Prostate gland (tissue), 2 donors: ENCODE measurements at places on chromosomes 5 and 9. TPM values are rescaled to one million over a fixed set of nuclear protein-coding genes. Genes with fewer than 3 reads are reported as not detected.
A peak's percentile ranks its signal among the peaks of the same experiment; 100 is the strongest.

SPINK7 gene
- total RNA-seq: not detected

DNA sequence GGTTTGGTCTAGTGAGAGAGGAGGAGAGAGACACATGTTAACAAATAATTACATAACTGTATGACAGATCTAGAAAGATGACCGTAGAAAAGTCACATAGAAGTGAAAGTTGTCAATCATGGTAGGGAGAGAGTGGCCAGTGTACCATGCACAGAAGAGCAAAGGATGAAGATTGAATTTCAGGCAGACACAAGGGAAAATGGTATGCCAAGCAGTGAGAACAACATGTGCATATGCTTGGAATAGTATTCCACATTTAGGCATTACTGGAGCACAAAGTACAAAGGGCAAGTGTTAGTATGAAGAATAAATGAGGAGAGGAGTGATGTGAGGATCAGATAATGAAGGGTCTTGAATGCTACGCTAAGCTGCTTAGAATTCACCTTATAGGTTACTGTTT is 20.3 kb downstream of the GRIN3A start:
- no peak for DNase-seq
- no peak overlapping the region for H3K27ac ChIP-seq
- H3K4me3 ChIP-seq: no peak overlapping the region
- no peaks in the 10 kb centered on the region for H3K27me3 ChIP-seq

DNA sequence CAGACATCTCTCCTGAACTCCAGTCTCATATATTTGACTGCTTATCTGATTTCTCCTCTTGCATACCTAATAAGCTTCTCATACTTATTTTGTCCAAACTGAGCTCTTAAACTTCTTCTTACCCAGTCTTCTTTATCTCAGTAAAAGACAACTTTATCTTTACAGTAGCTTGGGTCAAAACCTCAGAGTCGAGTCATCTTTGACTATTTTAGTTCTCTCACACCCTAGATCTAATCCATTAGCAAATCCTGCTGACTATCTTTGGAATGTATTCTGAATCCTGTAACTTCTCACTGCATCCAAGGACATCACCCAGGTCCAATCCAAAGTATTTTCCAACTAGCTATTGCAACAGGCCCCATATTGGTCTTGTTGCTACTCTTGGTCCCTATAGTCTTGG is 11.8 kb upstream of the JAK2 start:
- no peaks in the 10 kb centered on the region for H3K27me3 ChIP-seq
- no peak for DNase-seq
- H3K4me3 ChIP-seq: no peak overlapping the region
- no peak overlapping the region for H3K27ac ChIP-seq
- no peaks in the 10 kb centered on the region for H3K4me1 ChIP-seq
- no peaks in the 10 kb centered on the region for H3K36me3 ChIP-seq

KCNMB1 gene
- total RNA-seq: 9.1 TPM

DNA sequence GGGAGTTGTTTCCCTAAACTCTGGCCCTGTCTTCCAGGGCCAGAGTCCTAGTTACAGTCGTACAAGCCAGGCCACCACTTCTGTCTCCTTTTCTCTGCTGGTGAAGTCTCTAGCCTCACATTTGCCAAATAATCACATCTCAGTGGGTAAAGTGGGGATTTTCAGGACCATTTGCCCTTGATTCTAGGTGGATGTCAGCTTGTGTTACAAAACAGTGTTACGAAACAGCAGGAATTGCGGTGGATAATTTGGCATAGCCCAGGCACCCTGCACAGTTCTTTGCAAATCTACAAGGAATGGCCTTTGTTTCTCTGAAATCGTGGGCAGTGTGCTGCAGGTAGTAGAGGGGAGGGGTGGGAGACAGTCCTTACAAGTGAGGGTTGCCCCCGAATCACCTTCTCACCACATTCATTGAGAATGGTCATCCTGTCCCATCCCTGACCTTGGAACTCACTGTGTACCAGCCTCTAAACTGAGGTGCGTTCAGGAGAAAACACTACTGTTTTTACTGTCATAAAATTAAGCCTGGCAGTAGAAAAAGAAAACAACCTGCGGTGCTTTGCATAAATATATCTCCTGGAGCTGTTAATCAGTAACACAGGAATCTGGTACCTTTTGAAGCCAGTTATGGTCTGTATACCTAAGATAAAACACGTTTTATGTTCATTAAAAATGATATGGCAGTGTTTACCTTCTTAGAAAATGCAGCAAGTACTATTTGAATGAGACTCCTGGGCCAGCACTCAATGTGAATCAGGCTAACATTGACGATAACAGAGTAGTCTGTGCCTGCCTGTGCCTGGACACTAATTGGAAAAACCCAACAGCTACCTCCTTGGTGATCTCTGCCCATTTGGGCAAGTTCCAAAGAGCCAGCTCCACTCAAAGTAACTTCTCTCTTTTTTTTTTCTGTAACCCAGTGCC is 44.3 kb downstream of the CYSTM1 start:
- H3K36me3 ChIP-seq: no peaks in the 10 kb centered on the region
- H3K27me3 ChIP-seq: no peaks in the 10 kb centered on the region
- H3K4me3 ChIP-seq: no peak overlapping the region
- no peaks in the 10 kb centered on the region for H3K4me1 ChIP-seq

ANGPTL2 gene
- 43.2 TPM for total RNA-seq

GRCh38 chr5:163877865-163878264 is 372.4 kb downstream of the MAT2B start:
- no peaks in the 10 kb centered on the region for H3K4me1 ChIP-seq
- no peak overlapping the region for H3K27ac ChIP-seq
- no peaks in the 10 kb centered on the region for H3K36me3 ChIP-seq
- no peaks in the 10 kb centered on the region for H3K27me3 ChIP-seq

- H3K4me1 ChIP-seq: peaks cover 6% of the 10 kb centered on the region
- DNase-seq: no peak
- no peaks in the 10 kb centered on the region for H3K36me3 ChIP-seq
- no peak overlapping the region for H3K27ac ChIP-seq
- no peaks in the 10 kb centered on the region for H3K27me3 ChIP-seq
Observed at GRCh38 chr9:89755821-89756220, 151.0 kb downstream of the GADD45G start.

- H3K4me1 ChIP-seq: no peaks in the 10 kb centered on the region
- no peak within 1 kb of the TSS for H3K27ac ChIP-seq
- no peak for DNase-seq
- peak within 1 kb of the TSS; percentile 55 for H3K4me3 ChIP-seq
Observed at GRCh38 chr5:176609724-176610434, at the start of gene GPRIN1. Gene GPRIN1, minus strand, starts transcription at chr5:176610156. Its CDS starts 10,322 bp downstream, at chr5:176599834.

DNA sequence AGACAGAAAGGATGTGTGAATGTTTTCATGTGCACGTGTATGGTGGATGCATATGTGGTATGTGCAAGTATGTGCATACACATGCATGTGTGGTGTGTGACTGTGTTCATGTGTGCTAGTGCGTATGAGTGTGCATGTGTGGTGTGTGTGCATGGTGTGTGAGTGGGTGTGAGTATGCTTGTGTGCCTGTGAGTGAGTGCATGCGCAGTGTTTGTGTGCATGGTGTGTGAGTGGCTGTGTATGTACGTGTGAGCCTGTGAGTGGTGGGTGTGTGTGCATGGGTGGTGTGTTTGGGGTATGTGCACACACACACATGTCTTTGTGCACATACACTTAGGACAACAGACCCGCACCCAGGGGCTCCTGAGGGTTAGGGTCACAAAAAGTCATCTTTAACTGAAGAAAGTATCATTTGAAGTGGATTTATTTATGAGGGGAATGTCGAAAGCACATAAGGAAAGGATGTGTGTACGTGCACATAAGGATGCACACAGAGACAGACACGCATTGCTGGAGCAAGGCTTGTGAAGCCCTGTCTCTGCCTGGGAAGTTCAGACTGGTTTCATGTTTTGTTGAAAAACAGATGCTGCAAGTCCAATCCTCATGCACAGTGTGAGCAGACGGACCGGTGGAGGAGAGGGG is 237.0 kb downstream of the SYK start:
- no peak overlapping the region for H3K4me3 ChIP-seq
- no peaks in the 10 kb centered on the region for H3K27me3 ChIP-seq
- no peaks in the 10 kb centered on the region for H3K4me1 ChIP-seq
- no peaks in the 10 kb centered on the region for H3K36me3 ChIP-seq
- no peak for DNase-seq

GRCh38 chr5:144088206-144089064 is 82.0 kb downstream of the YIPF5 start:
- H3K36me3 ChIP-seq: no peaks in the 10 kb centered on the region
- H3K4me1 ChIP-seq: no peaks in the 10 kb centered on the region
- H3K4me3 ChIP-seq: no peak overlapping the region
- no peaks in the 10 kb centered on the region for H3K27me3 ChIP-seq

DNA sequence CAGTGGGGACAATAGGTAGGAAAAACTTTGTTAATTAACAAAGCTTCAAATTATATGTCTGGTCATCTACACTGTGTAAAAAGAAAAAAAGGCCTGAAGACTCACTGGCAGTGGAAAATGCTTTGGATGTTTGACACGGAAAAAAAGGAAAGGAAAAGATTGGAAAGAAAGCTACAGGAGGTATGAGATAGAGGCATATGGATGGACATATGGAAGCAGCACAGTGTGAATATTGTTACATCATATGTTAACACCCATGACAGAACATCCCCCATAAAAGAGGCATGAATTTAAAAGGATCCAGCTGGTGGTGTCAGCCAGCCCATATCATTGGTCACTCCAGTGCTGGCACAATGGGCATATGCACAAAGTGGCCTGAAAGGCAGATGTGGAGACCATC is 19.0 kb upstream of the ADAMTS19 start:
- H3K27me3 ChIP-seq: no peaks in the 10 kb centered on the region
- H3K36me3 ChIP-seq: no peaks in the 10 kb centered on the region
- H3K4me3 ChIP-seq: no peak overlapping the region
- DNase-seq: no peak
- H3K27ac ChIP-seq: no peak overlapping the region

GRCh38 chr5:122102825-122103224 is 24.8 kb upstream of the LOX start:
- no peaks in the 10 kb centered on the region for H3K36me3 ChIP-seq
- no peak overlapping the region for H3K27ac ChIP-seq
- H3K27me3 ChIP-seq: no peaks in the 10 kb centered on the region

SCGB3A1 gene
- 32.2 TPM for total RNA-seq

- H3K27me3 ChIP-seq: no peaks in the 10 kb centered on the region
- no peak overlapping the region for H3K27ac ChIP-seq
- H3K4me3 ChIP-seq: no peak overlapping the region
- no peaks in the 10 kb centered on the region for H3K36me3 ChIP-seq
- no peaks in the 10 kb centered on the region for H3K4me1 ChIP-seq
Observed at GRCh38 chr5:173294673-173295320, 33.4 kb downstream of the STC2 start.

DNA sequence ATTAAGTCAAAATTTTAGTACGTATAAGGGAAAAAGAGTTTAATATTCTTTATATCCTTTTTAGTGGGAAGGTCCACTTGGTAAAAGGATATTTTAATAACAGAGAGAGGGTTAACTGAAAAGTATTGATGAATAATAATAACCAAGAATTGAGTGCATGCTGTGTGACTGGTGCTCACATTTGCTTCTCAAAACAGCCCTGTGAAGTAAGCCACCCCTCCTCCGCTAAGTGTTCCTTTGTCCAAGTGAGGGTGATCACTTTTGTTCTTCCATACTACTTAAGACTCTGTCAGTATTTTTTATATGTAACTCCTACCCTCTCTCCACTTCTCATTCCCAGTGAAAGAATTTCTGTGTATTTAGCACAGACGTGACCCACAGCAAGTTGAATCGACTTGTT is 51.5 kb downstream of the SLC44A1 start:
- H3K4me3 ChIP-seq: no peak overlapping the region
- H3K27me3 ChIP-seq: no peaks in the 10 kb centered on the region
- no peak overlapping the region for H3K27ac ChIP-seq
- DNase-seq: no peak

GRCh38 chr9:98256756-98257155 is 1.3 kb upstream of the TBC1D2 start:
- DNase-seq: no peak
- H3K4me3 ChIP-seq: peak overlapping the region; percentile 70
- no peaks in the 10 kb centered on the region for H3K27me3 ChIP-seq
- H3K4me1 ChIP-seq: no peaks in the 10 kb centered on the region
- no peaks in the 10 kb centered on the region for H3K36me3 ChIP-seq
- peak overlapping the region; percentile 95 for H3K27ac ChIP-seq

- no peak overlapping the region for H3K4me3 ChIP-seq
- no peak for DNase-seq
- no peaks in the 10 kb centered on the region for H3K4me1 ChIP-seq
- no peaks in the 10 kb centered on the region for H3K36me3 ChIP-seq
- no peaks in the 10 kb centered on the region for H3K27me3 ChIP-seq
- H3K27ac ChIP-seq: no peak overlapping the region
Observed at GRCh38 chr9:11546231-11546630, 933.4 kb upstream of the PTPRD start.

DNA sequence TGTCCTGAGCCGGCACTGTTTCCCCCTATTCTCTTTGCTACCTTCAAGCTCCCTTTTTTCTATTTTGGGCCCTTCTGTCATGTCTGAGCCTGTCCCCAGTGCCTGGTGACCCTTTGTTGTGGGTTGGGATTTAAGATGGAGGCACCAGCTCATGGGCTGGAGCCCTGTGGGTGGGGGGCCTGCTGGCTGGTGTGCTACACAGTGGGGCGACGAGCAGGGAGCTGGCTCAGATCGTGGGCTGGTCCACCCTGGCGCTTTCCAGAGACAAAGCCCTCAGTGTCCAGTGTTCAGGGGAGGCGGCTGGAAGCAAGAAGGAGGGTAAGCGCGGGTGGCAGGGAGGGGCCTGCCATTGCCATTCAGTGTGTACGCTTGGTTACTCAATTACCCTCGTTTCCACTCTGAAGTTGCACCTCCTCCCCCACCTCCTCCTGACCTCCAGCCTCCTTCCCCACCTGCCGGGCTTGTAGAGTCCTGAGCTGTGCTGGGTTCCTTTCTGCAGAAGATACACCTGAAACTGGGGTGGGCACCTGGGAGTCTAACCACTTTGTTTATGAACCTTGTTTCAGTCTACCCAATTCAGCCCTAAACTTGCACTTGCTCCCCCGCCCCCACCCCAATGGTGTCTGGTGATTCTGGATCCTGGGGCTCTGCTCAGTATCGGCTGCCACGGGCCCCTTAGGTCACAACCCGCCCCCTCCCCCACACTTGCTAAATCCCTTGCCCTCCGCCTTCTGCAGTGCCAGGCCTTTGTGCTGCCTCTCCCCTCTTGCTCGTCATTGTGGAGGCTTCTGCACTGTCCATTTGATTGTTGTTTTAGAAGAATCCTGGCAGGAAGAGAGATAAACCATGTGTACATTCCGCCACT is 49.9 kb downstream of the MVB12B start:
- H3K4me3 ChIP-seq: no peak overlapping the region
- no peak for DNase-seq
- H3K36me3 ChIP-seq: no peaks in the 10 kb centered on the region
- peak overlapping the region; percentile 22 for H3K27ac ChIP-seq

DNA sequence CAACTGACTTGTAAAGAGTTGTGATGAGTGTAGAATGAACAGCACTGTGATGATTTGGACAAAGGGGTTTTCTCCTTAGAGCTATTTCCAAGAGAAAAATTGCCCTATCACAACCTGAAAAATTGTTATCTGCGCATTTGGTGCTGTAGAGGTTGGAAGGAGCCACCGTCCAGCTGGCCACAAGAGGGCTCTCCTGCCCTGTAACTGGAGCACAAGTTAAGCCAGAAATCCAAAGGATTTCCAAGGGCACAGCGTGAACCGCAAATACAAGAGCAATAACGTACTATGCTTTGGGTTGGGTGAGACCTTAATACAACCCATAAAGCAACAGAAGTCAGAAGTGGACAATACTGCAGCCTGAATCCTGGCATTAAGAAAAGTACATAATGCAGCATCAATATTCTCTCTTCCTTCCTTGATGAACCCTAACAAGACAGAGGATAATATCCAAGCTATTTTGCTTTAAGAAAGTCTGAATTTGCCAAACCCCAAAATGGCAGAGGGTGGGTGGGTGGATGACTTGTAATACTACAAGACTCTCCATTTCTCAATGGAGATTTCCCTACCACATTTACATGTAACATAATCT is 56.8 kb upstream of the SMIM32 start:
- DNase-seq: peak; percentile 57
- no peak overlapping the region for H3K27ac ChIP-seq
- H3K27me3 ChIP-seq: no peaks in the 10 kb centered on the region
- H3K4me1 ChIP-seq: no peaks in the 10 kb centered on the region
- H3K4me3 ChIP-seq: no peak overlapping the region
